ENCODE measurements at places on chromosomes 6 and 20. TPM values are rescaled to one million over a fixed set of nuclear protein-coding genes. Genes with fewer than 3 reads are reported as not detected.

DNA sequence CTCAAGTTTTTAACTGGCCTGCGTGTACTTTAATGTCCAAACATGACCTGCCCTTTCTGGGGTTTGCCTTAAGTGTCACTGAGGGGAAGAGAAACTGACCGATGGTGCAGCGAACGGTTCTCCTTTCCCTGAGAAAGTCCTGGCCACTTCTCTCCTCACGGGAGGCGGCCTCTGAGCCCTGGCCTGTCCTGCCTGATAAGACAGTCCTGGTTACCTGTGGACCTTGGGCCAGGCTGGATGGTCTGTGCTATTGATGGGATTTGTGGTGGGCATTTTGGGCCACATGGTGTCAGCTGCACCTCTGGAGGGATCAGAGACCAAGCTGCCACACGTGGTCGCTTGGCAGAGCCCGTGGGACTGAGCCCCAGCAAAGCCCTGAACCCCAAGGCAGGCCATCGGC lies 11.6 kb upstream of the NTSR1 start:
- DNase-seq: no peak

GRCh38 chr6:148435386-148435785 lies 92.7 kb downstream of the SASH1 start:
- DNase-seq: no peak

DNA sequence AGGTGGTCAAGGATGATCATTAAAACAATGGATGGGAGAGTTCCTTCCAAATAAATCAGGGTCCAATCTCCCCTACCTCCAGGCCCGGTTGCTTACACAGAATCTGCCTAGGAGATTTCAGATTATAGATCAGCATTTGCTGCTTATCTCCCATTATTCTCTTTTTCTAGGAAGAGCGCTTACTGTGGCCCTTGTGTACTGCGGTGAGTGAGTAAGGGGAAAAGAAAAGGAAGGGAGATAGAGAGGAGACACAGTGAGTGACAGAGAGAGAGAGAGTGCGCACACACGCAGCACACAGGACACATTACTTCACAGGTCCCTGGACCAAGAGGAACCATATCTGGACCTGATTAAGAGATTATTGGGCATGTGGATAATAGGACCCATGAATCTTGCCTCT lies 6.2 kb downstream of the LATS1 start:
- no peak for DNase-seq

DNA sequence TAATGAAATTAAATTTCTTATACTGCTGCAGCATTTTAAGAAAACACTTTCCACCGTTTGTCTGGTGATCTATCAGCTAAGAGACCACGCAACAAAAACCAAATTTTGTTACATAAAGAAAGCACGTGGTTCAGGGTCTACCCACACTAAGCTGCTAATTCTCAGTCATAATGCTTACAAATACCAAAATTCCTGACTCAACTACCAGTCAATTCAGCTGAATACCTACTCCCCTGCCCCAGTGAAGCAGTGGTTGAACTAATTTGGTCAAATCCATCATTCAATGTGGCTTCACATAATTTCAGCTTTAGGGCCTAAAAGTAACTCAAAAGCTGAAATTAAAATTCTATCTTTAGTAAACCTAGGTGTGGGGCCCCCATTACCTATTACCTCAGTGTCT lies 468.6 kb upstream of the ARID1B start:
- no peak for DNase-seq

DNA sequence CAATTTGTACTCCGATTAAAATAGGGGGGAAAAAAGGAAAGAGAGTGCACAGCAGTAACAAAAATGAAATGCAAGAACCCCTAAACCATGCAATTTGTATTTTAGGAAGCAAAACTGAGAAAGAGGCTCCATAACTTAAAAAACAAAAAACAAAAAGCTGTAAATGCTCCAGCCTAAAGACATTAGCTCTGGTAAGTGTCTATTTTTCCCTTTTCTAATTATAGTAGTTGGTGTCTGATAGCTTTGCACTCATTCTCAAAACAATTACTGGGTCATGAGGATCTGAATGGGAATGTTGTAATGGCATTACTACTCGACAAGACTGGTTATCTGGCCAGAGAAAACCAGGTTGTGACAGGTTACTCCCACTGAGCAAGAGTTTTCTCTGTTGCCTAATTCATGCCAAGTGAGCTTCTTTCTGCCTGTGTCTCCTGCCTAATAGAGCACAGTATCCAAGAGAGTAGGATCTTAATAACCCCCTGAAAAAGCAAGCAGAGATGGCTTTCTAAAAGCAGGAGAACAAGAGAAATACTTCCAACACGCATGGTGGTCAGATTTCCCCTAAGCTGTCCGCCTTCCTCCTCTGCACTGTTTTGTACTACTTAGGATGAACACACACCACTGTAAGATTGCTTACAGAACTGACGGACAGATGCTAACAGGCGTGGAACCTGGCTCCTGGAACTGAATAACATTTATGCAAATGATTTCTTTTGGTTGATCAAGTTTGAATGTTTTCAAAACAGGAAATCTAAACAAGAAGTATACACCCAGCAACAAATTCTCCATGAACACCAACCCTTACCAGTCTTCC lies 86.4 kb downstream of the FKBP5 start:
- no peak for DNase-seq

DNA sequence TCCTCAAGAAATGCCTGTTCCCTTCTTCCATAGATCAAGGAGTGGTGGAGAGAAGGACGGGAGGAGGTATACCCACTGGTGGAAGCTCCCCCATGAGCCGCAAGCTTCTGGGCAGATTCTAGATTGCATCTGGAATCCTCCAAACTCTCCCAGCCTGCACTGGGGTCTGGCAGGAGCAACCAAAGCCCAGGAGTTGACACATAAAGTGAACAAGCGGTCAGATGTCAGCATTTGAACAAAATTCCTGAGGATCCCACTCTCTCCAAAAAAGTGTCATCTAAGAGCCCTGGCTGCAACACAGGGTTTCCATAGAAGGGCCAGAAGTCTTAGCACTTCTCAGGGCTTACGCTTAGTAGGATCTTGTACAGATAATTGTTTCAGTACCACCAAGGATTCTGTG lies 88.2 kb downstream of the KCNB1 start:
- DNase-seq: no peak

DNA sequence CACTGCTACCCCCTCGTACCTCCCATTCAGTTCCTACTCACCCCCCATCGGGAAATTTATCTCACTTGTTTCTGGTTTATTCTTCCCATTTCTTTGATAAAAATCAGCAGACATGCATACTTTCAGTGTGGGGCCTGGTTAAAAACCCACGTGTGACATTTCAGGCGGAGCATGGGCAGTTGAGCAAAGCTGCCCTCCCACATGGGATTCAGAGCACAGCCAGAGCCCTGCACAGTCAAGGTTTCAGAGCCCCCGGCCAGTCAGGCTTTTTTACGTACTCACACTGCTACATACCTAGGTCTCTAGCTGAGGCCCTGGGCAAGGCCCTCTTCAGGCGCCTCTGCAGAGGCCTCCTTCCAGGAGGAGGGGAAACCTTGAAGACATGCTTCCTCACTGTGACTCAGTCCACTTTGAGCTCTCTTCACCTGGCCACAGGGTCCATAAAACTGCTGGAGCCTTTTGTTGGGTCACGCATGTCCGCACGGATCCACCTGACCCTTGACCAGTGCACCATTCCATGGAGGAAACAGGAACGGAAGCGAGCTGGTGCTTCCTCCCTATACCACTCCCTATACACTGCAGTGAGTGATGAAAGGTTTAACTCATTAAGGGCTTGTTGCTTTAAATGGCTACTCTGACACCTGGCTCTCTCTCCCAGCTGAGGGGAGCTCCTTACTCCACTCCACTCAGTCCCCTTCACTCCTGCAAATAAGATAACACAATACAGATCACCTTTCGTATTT lies 713.3 kb downstream of the PRKN start:
- no peak for DNase-seq

DNA sequence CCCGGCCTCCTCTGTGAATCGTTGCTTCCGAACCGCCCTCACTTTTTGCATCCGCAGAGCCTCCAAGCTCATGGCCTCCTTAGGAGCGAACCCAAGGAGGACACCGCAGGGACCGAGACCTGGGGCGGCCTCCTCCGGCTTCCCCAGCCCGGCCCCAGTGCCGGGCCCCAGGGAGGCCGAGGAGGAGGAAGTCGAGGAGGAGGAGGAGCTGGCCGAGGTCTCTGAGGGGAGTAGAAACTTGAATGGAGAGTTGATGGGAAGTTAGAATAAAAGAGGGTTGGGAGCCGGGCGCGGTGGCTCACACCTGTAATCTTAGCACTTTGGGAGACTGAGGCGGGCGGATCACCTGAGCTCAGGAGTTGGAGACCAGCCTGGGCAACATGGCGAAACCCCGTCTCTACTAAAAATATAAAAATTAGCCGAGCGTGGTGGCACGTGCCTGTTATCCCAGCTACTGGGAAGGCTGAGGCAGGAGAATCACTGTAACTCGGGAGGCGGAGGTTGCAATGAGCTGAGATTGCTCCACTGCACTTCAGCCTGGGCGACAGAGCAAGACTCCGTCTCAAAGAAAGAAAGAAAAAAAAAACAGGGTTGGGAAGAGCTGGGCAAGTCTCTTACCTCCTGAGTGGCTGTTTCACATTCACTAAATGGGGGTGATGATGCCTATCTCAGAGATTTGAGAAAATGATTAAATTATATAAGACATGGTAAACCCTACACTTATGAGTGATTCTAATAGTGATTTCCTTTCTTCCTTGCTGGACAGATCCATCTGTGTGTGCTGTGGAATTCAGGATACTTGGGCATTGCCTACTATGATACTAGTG lies 805 bp downstream of the MSH5 start:
- no peak for DNase-seq

- DNase-seq: no peak
These were observed 1.2 kb upstream of the ULBP2 start for GRCh38 chr6:149940672-149940982.

DNA sequence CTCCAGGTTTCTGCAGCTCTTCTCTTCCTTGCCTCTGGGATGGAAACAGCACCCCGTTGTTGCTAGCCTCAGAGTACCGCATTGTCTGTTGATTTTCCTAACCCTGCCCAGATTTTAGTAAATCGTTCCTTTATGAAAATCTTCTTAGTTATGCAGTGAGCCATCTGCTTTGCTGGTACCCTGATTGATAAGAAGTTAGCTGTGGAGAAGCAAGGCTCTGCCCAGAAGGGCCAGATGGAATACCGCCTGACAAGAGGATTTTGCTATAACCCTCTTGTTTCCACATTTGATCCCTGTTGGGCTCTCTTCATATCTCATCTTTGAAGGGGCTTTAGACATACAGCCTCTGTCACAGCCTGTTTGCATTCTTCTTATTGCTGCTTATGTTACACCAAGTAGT lies 229.0 kb downstream of the CDKAL1 start:
- no peak for DNase-seq

GRCh38 chr6:83431545-83432155 lies 799 bp upstream of the ME1 start:
- no peak for DNase-seq

- no peak for DNase-seq
These were observed 100.0 kb upstream of the TAB2 start for GRCh38 chr6:149217466-149217888.

- DNase-seq: no peak
These were observed 977 bp downstream of the HMGN4 start for GRCh38 chr6:26539071-26539615.

- no peak for DNase-seq
These were observed 6.0 kb downstream of the HRH3 start for GRCh38 chr20:62214067-62214466.

DNA sequence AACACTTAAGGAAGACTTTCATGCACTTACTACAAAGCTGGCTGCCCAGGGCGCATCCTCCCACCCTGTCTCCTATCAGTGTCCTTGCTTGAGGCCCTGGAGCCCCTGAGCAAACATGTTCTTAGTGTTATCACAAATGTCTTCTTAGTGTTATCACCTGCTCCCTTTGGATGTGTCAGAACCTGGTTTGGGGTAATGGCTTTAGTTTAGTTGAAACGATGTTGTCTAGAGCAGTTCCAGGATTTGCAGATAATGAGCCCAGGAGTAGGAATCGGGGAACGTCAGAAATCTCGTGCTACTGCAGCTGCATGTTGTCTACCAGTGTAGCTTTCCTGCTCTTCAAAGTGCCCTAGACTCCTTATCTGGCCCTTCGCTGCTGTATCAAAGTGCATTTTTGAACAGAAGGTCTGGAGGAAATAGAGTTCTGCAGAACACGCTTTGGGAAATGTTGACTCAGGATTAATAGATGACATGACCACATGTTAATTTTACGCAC lies 69.6 kb downstream of the PHACTR2 start:
- no peak for DNase-seq

The POLR3F gene
- 22.8 TPM for polyA plus RNA-seq

The IMPG1 gene
- polyA plus RNA-seq: 5.2 TPM

The BHLHE23 gene
- polyA plus RNA-seq: not detected

The GJA10 gene
- not detected for polyA plus RNA-seq
